ENCODE measurements at places on chromosomes 16 and 17.

- DNase-seq: no peak
Measured at GRCh38 chr17:69245617-69246016, 17.0 kb upstream of the ABCA10 start.

DNA sequence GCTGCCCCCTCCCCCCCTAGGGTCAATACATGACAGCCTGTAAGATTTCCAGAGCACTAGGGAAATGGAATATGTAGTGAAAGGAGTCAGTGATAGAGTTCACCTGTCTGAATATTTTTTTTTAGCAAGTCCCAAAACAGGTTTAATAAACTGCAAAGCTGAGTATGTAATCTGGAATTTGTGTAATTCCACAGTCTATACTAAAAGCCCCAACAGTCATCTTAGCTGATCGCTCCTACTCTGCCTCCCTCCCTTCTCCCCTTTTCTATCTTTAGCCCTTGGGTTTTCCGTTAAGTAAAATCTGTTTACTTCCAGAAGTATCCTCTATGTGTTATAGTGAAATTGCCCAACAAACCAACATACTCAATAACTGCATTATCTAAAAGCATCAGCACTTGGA is 3.5 kb downstream of the CDH13 start:
- no peak for DNase-seq

DNA sequence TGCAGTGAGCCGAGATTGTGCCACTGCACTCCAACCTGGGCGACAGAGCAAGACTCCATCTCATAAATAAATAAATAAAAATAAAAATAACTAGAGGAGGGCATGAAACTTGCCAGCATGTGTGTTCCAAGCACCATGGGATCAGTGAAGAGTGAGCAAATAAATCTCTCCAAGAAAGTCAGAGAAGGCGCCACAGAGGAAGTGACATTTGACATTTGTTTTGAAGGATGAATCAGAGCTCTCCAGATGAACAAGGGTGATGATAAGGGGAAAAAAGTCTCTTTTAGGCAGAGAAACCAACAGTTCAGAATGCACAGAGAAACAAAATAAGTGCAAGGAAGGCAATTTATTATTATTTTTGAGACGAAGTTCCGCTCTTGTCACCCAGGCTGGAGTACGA is 50.3 kb downstream of the IST1 start:
- no peak for DNase-seq

DNA sequence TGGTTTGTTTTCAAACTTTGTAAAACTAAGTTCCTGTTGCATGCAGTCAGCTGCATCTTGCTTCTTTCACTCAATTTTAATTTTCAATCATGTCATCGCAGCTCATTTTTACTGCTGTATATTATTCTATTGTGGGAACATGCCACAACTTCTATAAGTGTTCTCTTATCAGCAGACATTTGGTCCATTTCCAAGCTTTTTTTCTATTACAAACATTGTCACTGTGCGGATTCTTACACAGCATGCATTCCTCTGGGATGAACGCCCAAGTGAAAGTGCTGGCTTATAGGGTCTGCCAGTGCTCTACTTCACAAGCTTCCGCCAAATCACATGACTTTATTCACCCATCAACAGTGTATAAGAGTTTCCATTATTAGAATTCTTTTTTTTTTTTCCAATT is 22.7 kb downstream of the GINS3 start:
- DNase-seq: no peak

- no peak for DNase-seq
Measured at GRCh38 chr17:33366960-33367359, 73.9 kb upstream of the ASIC2 start.

GRCh38 chr17:57350266-57350665 is 93.9 kb downstream of the MSI2 start:
- no peak for DNase-seq

- DNase-seq: no peak
Measured at GRCh38 chr16:19748389-19749168, 30.5 kb downstream of the IQCK start.

GRCh38 chr17:77470800-77471733 is 330.3 kb downstream of the SEC14L1 start:
- no peak for DNase-seq

- no peak for DNase-seq
Measured at GRCh38 chr17:80125656-80126448, 21.1 kb downstream of the EIF4A3 start.

GRCh38 chr16:50273888-50274325 is 7.6 kb downstream of the ADCY7 start:
- DNase-seq: no peak

- no peak for DNase-seq
Measured at GRCh38 chr16:62022688-62023087, 13.6 kb downstream of the CDH8 start.

DNA sequence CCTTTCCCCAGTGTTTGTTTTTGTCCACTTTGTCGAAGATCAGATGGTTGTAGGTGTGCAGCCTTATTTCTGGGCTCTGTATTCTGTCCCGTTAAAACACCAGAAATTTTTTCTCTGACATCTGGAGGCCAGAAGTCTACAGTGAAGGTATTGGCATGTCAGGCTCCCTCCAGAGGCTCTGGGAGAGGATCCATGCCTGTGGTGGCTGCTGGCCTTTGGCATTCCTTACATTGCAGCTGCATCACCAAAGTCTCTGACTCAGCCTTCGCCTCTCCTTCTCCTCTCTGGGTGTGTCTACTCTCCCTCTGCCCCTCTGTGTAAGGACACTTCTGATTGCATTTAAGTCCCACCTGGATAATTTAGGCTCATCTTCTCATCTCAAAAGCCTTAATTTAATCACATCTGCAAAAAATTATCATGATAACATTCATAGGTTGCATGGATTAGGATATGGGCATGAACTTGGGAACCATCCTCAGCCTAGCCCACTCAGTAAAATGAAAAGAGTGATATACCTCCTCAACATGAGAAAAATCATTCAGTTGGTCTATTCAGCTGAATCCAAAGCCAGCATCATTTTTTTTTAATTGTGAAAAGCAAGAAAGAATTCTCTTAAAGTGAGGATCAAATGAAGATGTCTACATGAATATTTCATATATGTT is 78.0 kb downstream of the MAP2K6 start:
- no peak for DNase-seq

DNA sequence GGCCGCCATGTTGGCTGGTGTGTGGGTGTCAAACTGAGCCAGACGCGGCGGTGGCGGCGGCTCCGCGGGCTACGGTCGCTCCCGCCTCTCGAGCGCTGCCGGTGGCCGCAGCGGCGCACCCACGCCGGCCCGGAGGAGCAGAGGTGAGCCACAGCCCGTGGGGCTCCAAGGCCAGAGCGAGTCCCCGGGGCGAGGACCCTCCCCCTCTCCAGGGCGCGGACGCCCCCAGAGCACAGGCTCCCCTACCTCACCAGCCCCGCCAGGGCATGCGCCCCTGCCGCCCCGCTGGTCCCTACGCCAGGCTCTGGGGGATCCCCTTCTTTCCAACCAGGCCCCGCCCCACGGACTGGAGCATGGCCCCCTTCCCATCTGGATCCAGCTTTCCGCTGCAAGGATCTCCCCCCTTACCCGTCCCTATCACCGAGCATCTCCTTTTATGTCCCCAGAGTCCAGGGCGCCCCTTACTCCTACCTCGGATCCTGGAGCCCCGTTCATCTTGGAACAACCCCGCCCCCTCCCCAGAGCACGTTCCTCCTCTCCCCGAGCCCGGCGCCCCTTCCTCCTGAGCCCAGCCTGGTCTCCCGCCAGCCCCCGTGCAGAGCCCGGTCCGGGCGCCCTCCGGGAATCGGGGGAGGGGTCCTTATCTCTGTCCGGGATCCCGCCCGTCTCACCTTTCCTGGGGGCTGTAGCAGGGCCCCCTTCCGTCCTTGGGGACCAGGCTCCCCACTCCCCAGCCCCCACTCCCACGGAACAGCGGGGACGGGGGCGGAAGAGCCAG is 412 bp downstream of the EPN2 start:
- peak; percentile 55 for DNase-seq

- DNase-seq: peak; percentile 55
Measured at GRCh38 chr16:67000384-67001351, 12.3 kb downstream of the CES4A start.

- DNase-seq: no peak
Measured at GRCh38 chr17:42760652-42761581, at the start of gene RAMP2. Gene RAMP2, plus strand, starts transcription at chr17:42761227. Its CDS starts 35 bp downstream, at chr17:42761262.

GRCh38 chr16:3095869-3096268 is 3.2 kb downstream of the ZSCAN10 start:
- peak; percentile 58 for DNase-seq

GRCh38 chr16:86392436-86393152 is 117.7 kb upstream of the FOXF1 start:
- no peak for DNase-seq

DNA sequence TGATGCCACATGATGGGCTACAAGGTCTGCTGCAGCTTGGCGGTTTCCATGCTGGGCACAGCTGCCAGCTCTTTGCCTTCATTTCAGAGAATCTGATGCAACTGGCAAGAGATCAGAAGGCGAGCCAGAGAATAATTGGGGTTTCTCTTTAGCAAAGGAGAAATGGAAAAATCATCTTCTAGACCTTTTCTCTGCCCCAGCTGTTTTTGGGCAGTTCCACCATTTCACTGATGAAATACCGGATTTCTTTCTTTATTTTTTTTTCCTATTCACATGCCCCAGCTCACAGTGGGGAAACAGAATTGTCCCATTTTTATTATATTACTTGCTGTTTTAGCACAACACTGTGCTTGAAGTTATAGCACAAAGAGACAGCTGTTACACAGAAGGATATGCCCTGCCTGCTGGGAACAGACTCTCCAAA is 439.3 kb upstream of the GOT2 start:
- DNase-seq: no peak

All from activated T-cell treated with anti-CD3 and anti-CD28 coated beads for 48 hours (primary cell).